Stimulated activated CD8-positive, alpha-beta memory T cell treated with anti-CD3 and anti-CD28 coated beads, Interleukin-2, amount 100 ng/mL, for 1 hour (primary cell): ENCODE measurements at places on chromosomes 6 and 20.

DNA sequence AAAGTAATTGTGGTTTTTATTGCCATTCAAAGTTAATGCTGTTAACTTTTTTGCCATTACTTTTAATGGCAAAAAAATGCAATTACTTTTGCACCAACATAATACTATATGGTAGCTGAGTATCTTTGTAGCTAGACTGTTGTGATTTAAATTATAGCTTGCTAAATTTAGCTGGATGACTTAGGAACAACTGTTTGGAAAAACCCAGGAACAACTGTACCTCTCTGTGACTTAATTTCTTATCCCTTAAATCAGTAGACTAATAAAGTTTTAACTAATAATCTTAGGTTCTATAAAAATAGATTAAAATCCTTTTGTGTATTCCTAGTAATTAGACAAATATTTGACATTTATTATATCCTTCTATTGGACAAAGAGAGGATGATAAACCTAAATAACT lies 268.2 kb downstream of the TENT5A start:
- DNase-seq: no peak

DNA sequence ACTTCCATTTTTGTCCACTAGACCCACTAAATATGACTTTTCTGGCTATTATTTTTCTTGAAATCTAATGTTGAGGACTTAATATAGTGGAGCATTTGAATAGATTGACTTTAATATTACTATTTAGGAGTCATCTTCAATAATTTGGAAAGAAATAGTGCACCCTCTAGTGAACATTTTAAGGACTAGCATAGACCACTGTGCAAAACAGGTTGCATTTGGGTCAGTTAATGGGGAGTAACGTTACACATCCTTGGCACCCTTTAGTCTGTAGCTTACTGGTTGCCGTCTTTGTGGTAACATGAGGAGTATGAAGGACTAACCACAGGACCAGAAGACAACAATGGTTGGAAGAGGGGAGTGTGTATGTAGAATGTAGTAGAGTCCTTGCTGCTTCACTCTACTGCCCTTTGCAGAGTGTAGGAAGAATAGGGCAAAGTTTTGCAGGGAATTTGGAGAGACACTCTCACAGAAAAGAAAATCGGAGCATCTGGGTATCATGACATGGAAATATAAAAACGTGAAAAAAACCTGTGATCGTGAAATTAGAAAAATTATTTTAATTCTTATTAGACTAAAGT lies 25.2 kb downstream of the RFPL4B start:
- no peak for DNase-seq

GRCh38 chr20:17560344-17561074 lies 9.4 kb upstream of the DSTN start:
- no peak for DNase-seq

- DNase-seq: no peak
These were observed 728 bp downstream of the ITPR3 start for GRCh38 chr6:33621711-33622388.

DNA sequence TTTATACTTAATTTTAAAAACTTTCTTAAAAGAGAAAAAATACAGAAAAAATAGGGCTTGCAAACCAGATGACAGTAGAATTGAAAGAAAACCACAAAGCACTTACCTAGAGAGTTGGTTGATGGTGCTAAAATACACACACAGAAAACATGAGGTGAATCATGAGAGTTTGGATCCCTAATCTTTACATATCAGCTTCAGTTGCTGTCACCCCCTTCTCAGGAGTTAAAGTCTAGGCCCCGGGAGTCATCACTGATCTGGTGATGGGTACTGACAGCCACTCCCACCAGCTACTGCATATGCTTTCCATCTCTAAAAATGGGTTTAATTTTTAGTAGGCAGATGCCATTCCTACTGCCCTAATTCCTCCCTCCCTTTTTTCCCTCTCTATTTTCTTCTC lies 16.7 kb downstream of the TSBP1 start:
- no peak for DNase-seq

GRCh38 chr6:2911171-2911570 lies 8.1 kb upstream of the SERPINB9 start:
- DNase-seq: no peak

- no peak for DNase-seq
These were observed 8.0 kb upstream of the MYBL2 start for GRCh38 chr20:43658723-43659419.

DNA sequence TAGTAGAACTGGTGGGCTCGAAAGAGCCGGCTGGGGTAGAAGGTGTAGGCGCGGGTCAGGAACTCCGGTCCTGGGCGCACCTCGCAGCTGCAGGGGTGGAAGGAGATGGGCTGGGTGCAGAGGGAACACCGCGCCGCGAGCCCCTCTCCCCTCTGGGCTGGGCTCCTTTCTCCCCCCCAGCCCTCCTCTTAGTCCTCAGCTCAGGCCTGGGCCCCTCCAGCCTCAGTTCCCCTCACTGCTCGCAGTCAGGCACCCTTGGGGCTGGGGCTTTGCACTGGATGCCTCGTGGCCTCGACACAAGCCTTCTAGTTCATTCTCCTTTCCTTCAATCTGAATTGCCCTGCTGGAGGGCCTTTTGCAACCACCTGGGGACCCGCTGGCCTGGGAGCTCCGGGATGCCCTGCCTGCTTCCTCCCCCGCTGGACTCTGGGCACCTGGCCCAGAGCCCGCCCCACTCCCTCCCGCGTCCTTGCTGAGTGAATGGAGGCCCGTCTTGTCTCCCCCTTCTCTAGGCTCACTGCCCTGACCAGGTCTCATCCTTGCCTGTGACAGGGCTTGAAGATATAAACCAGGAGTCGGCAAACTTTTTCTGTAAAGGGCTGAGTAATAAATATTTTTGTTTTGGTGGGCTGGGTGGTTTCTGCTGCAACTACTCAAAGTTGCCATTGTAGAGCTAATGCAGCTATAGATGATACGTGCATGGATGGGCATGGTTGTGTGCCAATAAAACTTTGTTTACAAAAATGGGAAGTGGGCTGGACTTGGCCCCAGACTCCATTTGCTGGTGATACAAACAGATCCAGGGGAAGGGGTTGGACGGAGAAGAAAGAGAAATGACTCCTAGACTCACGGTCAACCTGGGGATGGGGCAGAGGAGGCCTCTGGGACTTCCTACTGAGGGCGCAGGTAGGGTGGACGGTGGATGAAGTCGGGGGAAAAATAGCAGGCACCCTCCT lies 47.3 kb downstream of the APCDD1L start:
- no peak for DNase-seq

- no peak for DNase-seq
These were observed 62.7 kb downstream of the LRRC1 start for GRCh38 chr6:53857318-53858094.

GRCh38 chr20:59819496-59820203 lies 113.8 kb downstream of the SYCP2 start:
- no peak for DNase-seq

- DNase-seq: no peak
These were observed 28.5 kb upstream of the HLA-DRB5 start for GRCh38 chr6:32558426-32559057.

GRCh38 chr6:43954311-43955131 lies 172.7 kb downstream of the MRPL14 start:
- DNase-seq: no peak

GRCh38 chr20:59525500-59526241 lies 78.7 kb upstream of the PHACTR3 start:
- DNase-seq: no peak

DNA sequence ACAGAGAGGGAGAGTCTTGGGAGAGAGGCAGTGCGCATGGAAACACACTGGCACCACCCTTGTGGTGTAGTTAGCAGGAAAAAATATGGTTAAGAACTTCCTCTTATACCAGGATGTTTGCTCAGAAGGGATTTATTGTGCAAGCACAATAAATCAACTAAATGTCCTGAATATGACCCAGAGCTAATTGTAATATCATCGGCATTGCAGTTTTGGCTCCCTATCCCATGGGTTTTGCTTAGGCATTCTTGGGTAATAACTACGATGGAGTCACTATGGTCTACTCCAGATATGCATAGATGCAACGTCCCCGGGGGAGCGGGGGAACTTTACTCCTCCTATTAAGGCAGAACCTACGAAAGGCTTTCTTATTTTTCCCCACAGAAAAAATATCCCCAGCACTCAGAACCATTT lies 751.6 kb downstream of the EYS start:
- no peak for DNase-seq

DNA sequence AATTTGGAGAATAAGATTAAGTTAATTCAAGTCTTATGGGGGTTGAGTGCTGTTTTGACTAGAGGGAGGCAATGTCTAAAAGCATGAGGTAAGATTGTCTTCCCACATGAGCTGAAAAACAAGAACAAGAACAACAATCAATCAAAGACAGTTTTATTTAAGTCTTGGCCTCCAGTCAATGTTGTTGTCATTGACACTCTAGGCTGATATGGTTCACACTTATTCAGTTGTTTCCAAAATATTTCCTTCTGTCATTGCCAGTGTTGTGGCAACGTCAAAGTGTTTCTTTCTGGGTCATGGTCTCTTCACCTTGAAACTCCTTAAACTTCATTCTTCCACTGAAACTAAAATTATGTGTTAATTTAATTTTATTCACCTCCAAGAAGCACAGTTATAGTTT lies 72.4 kb downstream of the GRIK2 start:
- DNase-seq: no peak

DNA sequence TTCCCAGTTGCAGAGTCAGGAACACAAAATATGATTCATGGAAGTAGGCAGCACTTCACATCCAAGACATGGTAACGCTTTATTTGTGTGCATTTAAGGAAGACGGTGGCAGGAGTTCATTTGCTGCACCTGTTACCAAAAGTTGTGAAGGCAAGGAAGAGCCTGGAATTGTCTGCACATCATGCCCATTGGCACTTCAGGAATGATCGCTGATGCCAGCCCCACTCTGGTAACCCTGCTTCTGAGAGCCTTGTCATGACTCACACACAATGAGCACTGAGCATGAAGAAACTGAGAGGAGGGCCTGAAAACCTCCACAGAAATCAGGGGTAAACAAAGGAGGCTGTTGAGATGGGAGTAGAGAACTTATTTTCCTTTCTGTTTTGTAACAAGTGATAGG lies 181.1 kb downstream of the RPS12 start:
- no peak for DNase-seq

- DNase-seq: no peak
These were observed 152.9 kb downstream of the RNASET2 start for GRCh38 chr6:166803471-166803870.

GRCh38 chr6:26032340-26033084 lies 54.7 kb upstream of the HFE start:
- DNase-seq: no peak

GRCh38 chr20:57475388-57476083 lies 49.4 kb downstream of the CTCFL start:
- no peak for DNase-seq

- no peak for DNase-seq
These were observed 17.3 kb downstream of the STX7 start for GRCh38 chr6:132495604-132496079.

- DNase-seq: no peak
These were observed 167.9 kb upstream of the SYNCRIP start for GRCh38 chr6:85810558-85810957.

GRCh38 chr6:141484711-141485110 lies 648.0 kb upstream of the GJE1 start:
- no peak for DNase-seq
